CD8-positive, alpha-beta memory T cell (primary cell): ENCODE measurements at places on chromosomes 1 and 21.

GRCh38 chr1:223006917-223007648 is 136.0 kb downstream of the TLR5 start:
- DNase-seq, result no peak

GRCh38 chr1:85330711-85331290 is 54.4 kb upstream of the BCL10 start:
- no peak for DNase-seq

DNA sequence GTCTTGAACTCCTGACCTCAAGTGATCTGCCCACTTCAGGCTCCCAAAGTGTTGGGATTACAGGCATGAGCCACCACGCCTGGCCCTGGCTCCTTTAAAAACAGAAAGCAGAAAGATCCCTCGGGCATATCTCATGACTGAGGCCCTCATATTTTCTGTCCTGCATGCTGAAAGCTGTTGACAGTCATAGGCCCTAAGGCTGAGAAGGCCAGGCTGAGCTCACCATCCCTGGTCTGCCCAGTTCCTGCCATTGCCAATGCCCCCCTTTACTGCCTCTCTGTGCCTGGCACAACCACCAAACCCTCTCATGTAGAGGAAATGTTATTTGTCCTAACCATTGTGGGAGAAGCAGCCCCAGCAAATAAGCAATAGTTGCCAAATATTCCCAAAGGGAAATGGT is 12.7 kb downstream of the CD34 start:
- DNase-seq, result no peak

DNA sequence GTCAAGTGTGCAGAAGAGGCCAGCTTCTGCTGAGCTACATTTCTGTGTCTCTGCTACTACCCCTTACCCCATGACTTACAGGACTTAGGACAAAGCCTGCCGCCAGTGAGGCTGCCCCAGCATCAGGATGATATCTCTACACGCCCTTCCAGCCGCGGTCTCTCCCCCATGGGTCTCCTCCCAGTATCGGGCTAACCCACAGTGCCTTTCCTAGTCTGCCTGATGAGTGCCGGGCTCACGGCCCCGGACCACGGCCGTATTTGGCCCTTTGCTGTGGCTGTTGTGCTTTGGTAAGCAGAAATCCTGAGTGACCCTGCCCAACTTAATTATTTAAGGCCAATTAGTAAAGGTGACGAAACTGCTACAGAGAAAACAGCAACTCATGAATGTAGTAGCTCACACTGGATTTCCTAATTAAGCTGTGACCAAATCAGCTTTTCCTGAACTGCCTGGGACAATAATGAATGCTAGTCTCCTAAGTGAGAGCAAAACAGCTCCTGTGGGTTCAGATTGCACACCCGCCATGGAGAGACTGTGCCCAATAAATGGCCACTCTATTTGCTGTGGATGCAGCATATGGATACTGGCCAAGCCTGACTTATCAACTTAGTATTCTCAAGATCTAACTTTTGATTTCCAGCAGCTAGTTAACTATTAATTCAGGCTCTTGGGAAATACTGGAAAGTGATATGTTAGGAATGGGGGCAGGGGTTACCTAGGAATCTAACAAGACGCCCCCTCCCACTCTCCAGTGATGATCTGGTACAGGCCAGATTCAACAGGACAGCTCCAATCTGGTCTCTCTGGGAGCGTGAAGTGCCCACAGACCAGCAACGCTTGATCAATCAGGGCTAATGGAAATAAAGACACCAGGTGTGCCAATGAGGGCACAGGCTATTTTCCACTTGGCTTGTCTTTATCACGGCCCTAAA is 123.3 kb upstream of the IFFO2 start:
- no peak for DNase-seq

DNA sequence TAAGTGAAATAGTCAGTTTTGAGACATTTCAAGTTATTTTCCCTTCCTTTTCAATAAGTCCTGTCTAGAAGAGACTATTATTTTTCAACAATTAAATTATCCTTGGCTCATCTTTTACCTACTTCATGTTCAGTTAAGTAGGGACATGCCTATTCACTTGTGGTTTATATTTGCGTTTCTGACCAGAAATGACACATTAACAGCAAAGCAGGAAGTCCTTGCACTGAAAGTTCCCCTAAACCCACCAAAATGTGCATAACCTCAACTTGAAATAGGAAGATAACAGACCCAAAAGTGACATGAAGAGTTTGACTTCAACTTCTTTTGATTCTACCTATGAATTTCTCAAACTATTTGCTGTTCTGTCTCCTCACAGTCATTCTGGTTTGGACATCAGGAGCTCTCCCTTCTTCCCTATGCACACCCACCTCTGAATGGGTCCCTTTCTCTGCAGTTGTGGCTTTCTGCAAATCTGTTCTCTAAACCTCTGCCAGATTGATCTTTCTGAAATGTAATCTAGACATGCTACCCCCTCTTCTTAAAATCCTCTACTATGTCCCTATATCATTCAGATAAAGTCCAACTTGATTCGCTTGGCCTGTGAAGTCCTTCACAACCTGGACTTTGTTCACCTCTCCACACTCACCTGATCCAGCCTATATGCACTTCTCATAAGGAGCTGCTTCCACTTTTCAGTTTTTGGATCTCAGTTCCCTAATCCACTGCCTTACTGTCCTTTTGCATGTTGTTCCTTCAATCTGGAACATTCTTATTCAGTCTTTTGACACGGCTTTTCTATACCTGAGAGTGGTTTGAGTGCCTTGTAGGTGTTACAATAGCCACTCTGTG is 661.5 kb upstream of the ADGRL4 start:
- no peak for DNase-seq

GRCh38 chr1:97013941-97014340 is 292.4 kb downstream of the PTBP2 start:
- no peak for DNase-seq

GRCh38 chr1:223153177-223154119 is 10.4 kb upstream of the TLR5 start:
- no peak for DNase-seq

GRCh38 chr1:220380885-220381284 is 108.6 kb upstream of the RAB3GAP2 start:
- no peak for DNase-seq

DNA sequence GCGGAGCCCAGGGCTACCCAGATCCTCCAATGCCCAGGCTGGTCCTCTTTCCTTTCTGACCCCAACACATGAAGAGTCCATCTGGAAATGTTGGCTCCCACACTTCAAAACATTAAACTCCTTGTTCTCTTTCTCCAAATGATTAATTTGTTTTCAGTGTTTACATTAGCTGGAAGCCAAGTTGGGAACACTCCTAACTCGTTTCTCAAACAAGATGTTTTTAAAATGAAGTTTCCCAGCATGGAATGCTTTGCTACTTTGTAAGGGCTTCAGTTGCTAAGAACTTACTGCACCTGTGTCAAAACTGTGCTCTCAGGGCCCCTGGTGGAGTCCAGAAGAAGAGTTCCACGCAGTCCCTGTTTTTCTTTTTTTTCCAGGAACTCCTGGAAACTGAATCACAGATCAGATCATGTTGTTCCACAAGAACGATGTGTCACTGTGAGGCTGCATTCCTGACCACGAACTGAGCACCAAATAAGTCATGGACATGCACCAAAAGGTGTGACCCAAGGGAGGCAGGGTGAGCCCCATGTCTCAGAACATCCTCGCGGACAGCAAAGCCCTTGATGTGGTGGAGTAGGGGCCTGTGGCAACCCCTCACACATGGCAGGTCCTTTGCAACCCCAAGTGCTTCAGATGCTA is 257.3 kb downstream of the KCNJ6 start:
- DNase-seq, result no peak

- no peak for DNase-seq
Observed at GRCh38 chr1:57138432-57139078, 172.7 kb upstream of the C8B start.

GRCh38 chr1:227136210-227136820 is 182.0 kb downstream of the CDC42BPA start:
- DNase-seq, result no peak

DNA sequence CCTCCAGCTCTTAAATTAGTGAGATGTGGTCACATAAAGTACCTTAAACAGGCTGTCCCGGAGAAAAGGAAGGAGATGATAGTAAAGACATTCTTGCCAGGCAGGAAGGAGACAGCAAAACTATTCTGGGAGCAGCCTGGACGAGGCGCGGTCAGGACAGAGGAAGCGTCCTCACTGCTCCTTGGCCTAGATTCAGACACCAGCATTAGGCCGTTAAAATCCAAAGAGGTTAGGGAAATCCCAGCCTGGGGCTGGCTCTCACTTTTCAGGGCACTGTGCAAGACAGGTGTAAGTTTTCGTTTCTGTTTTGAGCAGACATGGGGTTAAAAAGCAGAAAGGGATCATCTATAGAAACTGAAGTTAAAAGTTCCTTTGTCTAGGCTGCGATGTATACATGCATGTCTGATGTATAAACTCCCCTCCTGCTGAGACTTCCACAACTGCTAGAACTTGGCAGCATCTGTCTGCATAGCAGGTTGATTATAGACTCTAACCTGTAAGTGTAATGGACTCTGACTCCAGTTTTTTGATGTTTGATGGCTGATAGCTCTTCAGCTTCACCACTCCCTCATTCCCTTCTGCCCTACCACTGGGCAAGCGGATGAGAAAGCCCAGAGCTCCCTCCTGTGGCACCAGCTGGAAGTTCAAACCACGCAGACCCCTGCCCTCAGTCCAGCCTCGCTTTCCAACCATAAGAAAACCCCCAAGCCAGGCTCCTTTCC is 21.5 kb downstream of the STPG1 start:
- peak; percentile 56 for DNase-seq

DNA sequence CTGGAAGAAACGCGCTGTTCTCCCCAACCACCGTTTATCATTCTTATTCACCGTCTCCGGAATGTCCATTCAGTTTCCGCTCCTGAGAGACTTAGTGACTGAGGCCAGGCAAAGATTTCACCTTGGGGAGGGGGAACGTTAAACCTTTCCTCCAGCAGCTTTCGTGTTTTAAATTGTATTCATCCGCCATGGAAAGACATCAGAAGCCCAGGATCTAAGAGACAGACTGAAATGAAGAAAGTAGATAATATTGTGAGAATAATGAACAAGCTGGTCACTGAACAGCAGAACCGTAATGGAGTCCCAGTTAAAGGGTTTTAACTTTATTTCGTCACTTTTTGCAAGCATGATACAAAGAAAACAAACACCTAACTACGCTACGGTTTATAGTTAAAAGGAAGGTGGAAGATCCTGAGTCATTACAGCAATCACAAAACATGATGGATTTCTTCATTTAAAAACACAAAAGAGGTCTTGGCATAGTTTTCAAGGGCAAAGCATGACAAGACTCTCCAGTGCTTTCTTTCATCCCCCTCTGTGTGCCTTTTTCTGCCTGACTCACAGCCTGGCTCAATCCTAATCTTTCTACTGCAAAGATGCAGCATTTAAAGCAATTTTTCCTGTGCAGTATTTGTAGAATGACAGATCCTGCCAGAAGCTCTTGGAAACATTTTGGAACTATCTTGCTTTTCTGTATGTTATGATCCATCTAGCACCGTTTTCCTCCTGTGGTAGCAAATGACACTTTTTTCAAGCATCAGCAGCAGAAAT is 722 bp upstream of the SLC19A2 start:
- no peak for DNase-seq

DNA sequence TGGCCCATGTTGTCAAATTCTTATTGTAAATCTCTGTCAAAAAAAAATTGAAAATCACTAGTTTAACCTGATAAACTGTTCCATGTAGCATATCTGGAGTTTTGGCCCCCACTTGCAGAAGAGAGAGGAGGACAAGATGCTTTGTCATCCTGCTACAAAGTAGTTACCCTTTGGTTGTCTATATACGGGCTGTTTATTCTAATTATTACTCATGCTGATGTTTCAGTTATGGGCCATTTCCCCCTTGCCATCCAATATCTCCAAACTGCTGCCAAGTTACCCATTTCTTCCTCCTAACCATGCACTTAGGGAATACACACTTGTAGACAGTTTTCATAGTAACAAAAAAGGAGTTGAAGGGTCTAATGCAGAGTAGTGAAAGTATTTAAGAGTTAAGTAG is 22.6 kb downstream of the STX12 start:
- no peak for DNase-seq

- DNase-seq, result no peak
Observed at GRCh38 chr1:21532496-21532895, 23.3 kb downstream of the ALPL start.

DNA sequence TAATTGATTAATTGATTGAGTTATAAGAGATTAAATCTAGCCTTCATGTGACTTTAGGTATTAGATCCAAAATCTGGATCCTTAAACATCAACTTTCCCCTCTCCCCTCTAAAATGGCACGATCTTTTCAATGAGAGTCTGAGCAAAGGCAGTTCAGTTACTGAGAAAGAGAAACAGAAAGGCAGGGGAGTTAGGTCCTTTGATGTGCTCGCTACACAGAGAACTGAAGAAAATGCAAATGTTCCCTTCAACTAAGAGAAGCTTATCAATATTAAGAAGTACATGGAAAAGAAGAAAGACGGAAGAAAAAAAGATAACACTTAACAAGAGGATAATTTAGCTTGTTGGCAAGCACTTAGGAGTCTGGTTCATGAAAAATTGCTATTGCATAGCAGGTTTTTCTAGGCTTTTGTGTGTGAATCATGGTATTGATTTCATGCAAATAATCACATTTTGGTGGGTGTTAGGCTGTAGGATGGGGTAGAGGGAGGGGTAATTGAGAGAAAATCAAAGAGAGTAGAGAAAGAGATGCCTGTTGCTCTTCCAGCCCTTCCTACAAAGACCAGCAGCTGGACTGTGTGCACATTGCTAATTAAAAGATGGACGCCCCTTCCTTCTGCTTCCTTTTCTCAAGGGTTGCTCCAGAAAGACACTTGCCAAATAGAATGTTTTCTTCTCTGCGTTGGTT is 307.6 kb upstream of the PLXNA2 start:
- no peak for DNase-seq

DNA sequence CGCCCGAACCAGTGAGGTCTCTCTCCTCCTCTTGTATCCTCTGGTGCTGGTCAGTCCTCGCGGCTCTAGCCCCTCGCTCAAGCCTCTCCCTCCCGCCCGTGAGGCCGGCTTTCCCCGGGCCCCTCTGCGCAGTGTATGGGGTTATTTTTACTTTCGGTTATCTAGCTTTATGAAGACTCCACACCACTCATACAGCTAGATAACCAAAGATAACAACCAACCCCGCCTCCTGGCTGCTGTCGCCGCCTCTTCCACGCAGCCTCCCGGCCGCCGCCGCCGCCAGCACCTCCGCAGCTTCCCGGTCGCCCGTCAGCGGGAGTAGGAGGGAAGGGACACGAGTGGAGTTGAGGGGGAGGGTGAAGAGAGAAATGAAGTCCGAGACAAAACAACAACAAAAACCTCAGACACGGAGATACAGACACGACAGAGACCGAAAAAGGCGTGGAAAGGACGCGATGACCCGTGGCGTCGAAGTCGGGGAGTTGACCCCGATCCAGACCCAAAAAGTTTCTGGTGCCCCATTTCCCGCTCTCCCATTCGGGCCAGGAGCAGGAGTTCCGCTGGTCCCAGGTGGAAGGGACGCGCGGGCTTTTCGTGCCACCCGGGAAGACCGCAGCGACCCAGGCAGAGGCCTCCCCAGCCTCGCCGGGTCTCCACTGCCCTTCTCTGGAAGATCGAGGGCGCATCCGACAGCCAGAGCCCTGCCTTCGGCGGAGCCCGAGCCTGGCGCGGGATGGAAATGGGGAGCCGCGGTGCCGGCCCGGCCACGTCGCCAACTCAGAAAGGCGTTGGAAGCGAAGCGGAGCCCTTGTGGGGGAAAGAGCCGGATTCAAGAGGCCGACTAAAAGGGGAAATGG is 51.4 kb downstream of the RHBG start:
- DNase-seq, result peak; percentile 65

GRCh38 chr1:71908871-71909390 is 373.4 kb downstream of the NEGR1 start:
- DNase-seq, result no peak

- peak; percentile 53 for DNase-seq
Observed at GRCh38 chr1:225848030-225848955, 33.9 kb downstream of the TMEM63A start.

- DNase-seq, result no peak
Observed at GRCh38 chr1:203996126-203996525, 76.8 kb upstream of the SOX13 start.
